ENCODE measurements at places on chromosomes 11 and 22. TPM values are rescaled to one million over a fixed set of nuclear protein-coding genes. Genes with fewer than 3 reads are reported as not detected.

POLR2L gene
- total RNA-seq = 96.7 TPM

PPFIBP2 gene
- total RNA-seq = 43.3 TPM

CCND1 gene
- 42.3 TPM for total RNA-seq

MCM5 gene
- total RNA-seq = 16.8 TPM

JOSD1 gene
- total RNA-seq = 61.3 TPM

DNA sequence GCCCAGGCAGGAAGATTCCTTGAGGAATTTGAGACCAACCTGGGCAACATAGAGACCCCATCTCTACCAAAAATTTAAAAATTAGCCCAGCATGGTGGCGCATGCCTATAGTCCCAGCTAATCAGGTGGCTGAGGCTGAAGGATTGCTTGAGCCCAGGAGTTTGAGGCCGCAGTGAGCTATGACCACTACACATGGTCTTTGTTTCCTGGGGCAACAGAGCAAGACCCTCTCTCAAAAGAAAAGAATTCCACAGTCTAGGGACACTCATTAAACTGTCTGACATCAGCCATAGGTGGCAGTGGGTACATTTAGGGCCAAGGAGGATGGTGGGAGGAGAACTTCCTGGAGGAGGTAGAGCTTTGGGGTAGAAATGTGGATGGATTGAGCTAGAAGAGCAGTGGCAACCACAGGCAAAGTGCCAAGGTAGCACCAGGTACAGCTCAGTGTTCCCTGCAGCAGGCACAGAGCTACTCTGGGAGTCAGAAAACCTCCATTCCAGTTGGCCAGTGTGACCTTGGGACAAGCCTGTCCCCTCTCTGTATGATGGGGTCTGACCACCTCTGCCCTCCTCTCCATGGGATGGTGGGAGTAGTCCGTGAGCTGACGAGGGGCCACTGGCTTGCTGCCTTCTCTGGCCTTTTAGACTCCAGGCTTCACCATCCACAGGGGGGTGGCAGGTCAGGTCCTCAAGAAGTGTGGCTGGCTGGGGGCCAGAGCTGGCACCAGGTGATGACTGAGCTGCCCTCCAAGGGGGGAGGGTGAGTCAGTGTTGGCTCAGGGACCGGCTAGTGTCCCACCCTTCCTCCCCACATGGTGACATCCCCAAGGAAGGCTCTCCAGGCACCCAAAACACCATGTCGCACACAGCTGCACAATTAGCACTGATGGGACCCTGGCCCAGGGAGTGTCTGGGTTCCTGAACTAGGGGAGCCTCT is 3.7 kb upstream of the CLCF1 start:
- no peaks in the 10 kb centered on the region for H3K27me3 ChIP-seq
- H3K36me3 ChIP-seq = no peaks in the 10 kb centered on the region
- no peak for DNase-seq
- no peak overlapping the region for H3K27ac ChIP-seq

GRCh38 chr11:93340223-93340622 is 9.7 kb downstream of the DEUP1 start:
- H3K27me3 ChIP-seq = no peaks in the 10 kb centered on the region
- no peaks in the 10 kb centered on the region for H3K4me1 ChIP-seq
- H3K27ac ChIP-seq = no peak overlapping the region
- H3K36me3 ChIP-seq = no peaks in the 10 kb centered on the region

DNA sequence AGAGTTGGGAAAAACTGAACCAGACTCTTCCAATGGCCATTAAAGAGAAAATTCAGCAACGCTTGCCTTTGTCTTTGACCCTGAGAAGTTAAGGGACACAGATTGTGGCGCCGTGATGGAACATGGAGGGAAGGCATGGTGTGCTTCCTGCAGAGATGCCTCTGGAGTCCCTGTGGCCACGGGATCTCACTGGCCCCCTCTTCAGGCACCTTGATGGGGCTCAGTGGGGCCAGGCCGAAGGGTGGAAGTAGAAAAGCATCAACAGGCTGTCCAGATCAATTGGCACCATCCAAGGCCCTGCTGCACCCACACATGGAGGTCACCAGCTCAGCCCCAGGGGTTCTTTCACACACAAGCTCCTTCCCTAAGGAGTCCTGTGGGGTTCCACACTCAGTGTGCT is 42.9 kb downstream of the MORC2 start:
- H3K27me3 ChIP-seq = no peaks in the 10 kb centered on the region
- H3K4me3 ChIP-seq = no peak overlapping the region
- peaks cover 8% of the 10 kb centered on the region for H3K36me3 ChIP-seq
- H3K4me1 ChIP-seq = no peaks in the 10 kb centered on the region

GRCh38 chr11:86099874-86100273 is 31.0 kb upstream of the PICALM start:
- H3K27me3 ChIP-seq = no peaks in the 10 kb centered on the region
- DNase-seq = no peak
- no peaks in the 10 kb centered on the region for H3K4me1 ChIP-seq
- H3K4me3 ChIP-seq = no peak overlapping the region
- H3K36me3 ChIP-seq = no peaks in the 10 kb centered on the region
- H3K27ac ChIP-seq = no peak overlapping the region

DNA sequence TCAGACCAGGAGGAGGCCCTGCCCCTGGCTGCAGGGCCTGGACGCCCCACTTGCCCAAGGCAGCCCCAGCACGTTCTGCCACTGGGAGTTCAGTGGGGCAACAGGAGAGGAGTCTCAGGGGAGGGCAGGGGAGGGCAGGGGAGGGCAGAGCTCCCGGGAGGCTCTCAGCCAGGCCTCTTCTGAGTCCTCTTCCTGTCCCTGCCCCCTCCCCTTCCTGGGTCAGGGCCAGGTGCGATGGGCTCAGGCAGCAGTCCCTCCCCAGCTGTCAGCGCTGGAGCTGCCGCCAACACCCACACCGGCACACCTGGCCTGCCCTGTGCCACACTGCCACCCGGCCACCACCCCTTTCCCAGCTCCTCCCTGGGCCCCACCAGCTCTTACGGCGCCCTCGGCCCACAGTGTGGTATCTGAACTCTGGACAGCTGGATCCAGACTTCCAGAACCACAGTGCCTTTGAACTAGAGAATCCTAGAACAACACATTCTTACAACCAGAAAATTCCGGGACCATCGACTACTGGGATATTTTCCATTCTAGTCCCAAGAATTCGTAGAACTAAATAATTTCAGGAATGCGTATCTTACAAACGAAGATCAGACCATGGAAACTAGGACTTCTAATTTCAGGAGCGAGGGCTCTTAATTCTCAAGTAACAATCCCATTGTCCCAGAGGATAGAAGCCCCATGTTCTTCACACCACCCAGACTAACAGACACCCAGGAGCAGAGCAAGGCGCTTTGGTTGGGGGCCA is 21.8 kb downstream of the RPL3 start:
- H3K36me3 ChIP-seq = no peaks in the 10 kb centered on the region
- H3K4me1 ChIP-seq = peaks cover 7% of the 10 kb centered on the region
- DNase-seq = no peak
- no peak overlapping the region for H3K4me3 ChIP-seq
- H3K27ac ChIP-seq = peak overlapping the region; percentile 91

GRCh38 chr11:65900899-65901180 is 652 bp upstream of the FOSL1 start:
- H3K4me1 ChIP-seq = peaks cover 6% of the 10 kb centered on the region
- H3K4me3 ChIP-seq = peak overlapping the region; percentile 53
- no peaks in the 10 kb centered on the region for H3K36me3 ChIP-seq
- no peak for DNase-seq

DNA sequence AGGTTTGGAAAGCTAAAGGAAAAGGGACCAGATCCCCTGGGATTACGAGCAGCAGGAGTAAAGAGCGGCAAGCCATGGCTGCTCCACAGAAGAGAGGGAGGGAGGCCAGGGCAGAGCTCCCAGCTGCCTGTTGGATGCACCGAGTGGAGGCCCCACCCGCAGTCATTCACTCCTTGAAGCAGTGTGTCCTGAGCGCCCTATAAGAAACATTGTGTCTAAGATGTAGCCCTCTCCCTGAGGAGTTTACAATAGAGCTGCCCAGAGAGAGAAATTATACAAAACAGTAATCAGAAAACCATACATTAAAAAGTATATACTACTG is 54.7 kb upstream of the CSNK2A3 start:
- no peaks in the 10 kb centered on the region for H3K36me3 ChIP-seq
- no peaks in the 10 kb centered on the region for H3K4me1 ChIP-seq
- no peak overlapping the region for H3K27ac ChIP-seq
- no peak overlapping the region for H3K4me3 ChIP-seq
- no peaks in the 10 kb centered on the region for H3K27me3 ChIP-seq
- no peak for DNase-seq

- no peak overlapping the region for H3K27ac ChIP-seq
- H3K4me1 ChIP-seq = no peaks in the 10 kb centered on the region
- H3K4me3 ChIP-seq = no peak overlapping the region
- H3K27me3 ChIP-seq = no peaks in the 10 kb centered on the region
- DNase-seq = no peak
These were observed 55.4 kb upstream of the CNTN5 start for GRCh38 chr11:98965358-98965757.

DNA sequence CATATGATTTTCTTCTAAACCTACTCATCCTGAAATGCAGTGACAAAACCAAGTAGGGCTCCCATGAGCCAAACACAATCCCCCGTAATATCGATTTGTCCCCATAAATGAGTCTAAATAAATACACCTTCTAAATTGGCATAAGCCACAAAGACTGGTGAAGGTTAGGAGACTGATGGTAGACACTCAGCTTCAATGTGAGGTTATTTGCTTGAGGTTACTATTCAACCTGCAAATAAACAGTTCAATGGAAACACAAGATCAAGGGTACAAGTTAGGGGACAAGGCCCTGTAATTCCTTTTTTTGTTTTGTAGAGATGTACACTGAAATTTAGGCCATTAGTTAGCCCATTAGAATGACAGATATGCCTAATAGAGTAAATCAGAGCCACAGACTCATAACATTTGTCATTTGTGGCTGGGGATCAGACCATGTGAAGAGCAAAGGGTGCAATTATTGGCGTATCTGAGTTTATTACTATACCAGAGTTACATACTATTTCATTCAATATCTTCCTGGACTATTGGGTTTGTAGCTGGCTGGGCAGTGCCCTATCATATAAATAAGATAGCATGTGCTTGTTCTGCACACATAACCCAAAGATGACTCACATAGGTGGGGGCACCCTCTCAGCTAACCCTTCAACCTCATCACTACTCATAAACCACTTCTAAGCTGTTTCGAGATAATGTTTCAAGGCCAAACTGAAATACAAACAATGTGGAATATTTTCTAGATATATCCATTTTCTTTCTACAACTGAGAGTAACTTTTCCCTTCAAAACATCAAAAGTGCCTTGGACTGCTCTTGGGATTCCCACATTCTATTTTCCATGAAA is 695.3 kb downstream of the KCNA4 start:
- no peak for DNase-seq
- no peaks in the 10 kb centered on the region for H3K4me1 ChIP-seq
- H3K27ac ChIP-seq = no peak overlapping the region
- no peaks in the 10 kb centered on the region for H3K36me3 ChIP-seq

DNA sequence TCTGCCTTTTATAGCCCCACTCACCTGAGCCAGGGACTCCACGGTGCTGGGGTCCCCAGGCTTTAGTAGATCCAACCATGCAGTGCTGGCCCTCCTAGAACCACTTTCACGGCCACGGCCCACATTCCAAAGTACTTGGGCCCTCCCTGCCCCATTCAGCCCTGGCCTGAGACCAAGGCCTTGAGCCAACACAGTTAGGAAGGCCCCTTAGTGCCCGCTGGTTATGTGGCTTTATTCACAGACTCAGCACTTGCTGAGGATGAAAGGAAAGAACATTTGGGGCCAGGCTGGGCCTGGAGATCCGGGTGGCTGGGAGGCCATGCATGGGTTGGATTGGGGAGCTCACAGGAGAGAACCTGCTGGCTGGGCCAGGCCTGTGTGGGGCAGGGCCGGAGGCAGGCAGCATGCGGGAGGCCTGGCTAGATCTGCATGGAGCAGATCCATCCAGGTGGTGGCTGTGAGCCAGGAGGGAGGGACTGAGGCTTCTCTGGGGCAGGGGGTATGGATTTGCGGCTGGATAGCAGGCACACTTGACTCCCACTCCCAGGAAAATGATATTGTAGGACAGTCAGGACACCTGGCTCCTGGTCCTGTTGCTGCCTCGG is 12.6 kb downstream of the CHRM1 start:
- peaks cover 14% of the 10 kb centered on the region for H3K4me1 ChIP-seq
- H3K27me3 ChIP-seq = no peaks in the 10 kb centered on the region
- H3K4me3 ChIP-seq = no peak overlapping the region
- no peak for DNase-seq
- H3K27ac ChIP-seq = peak overlapping the region; percentile 87
